Progenitor cell of endocrine pancreas (in vitro differentiated cells): ENCODE measurements at places on chromosomes 7 and 10.

GRCh38 chr7:116028787-116029186, 1.8 kb downstream of the TFEC start:
- no peak overlapping the region for H3K27ac ChIP-seq
- peaks cover 12% of the 10 kb centered on the region for H3K4me1 ChIP-seq
- H3K4me3 ChIP-seq: no peak overlapping the region
- DNase-seq: no peak
- H3K27me3 ChIP-seq: no peaks in the 10 kb centered on the region

GRCh38 chr7:73841689-73842066, 638 bp downstream of the METTL27 start:
- peaks cover 19% of the 10 kb centered on the region for H3K4me1 ChIP-seq
- H3K36me3 ChIP-seq: no peaks in the 10 kb centered on the region
- H3K27me3 ChIP-seq: no peaks in the 10 kb centered on the region
- H3K4me3 ChIP-seq: peak overlapping the region; percentile 85
- DNase-seq: no peak

DNA sequence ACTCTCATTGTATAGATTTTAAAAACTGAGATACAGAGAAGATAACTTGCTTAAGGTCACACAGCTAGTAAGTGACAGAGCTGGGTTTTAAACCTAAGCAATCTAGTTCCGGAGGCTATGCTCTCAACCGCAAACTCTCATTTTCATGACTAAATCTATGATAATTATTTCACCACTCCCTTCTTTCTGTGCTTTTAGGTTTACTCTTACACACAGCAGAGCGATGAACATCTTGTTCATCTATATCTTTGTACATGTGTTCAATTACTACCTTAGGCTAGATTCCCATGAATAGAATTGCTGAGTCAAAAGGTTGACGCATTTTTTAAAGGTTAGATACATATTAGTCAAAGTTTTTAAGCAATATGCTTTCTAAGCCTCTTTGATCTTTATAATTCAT, 154.8 kb downstream of the CHN2 start:
- no peaks in the 10 kb centered on the region for H3K36me3 ChIP-seq
- H3K27me3 ChIP-seq: no peaks in the 10 kb centered on the region
- DNase-seq: no peak

DNA sequence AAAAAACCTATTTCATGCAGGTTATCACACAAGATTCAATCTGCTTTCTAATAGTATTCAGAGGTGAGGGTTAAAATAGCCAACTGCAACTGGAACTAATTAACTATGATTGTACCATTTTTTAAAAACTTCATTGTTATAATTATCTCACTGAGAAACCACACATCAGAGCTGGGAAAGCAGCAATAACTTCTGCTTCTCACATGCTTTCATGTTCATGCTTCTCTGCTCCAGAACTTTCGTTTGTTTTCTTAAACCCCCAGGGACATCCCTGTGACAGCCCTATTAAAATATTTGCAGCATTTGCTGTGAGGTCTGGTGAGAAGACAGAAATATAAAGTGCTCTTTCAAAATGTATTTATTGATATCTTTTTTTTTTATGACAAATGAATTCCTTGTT, 389.0 kb upstream of the SORCS1 start:
- H3K36me3 ChIP-seq: no peaks in the 10 kb centered on the region
- DNase-seq: no peak
- no peak overlapping the region for H3K27ac ChIP-seq
- no peaks in the 10 kb centered on the region for H3K27me3 ChIP-seq
- no peaks in the 10 kb centered on the region for H3K4me1 ChIP-seq

GRCh38 chr7:128351296-128352152, 7.8 kb upstream of the RBM28 start:
- H3K4me1 ChIP-seq: no peaks in the 10 kb centered on the region
- H3K27ac ChIP-seq: no peak overlapping the region
- DNase-seq: no peak
- peaks cover 70% of the 10 kb centered on the region for H3K27me3 ChIP-seq
- no peaks in the 10 kb centered on the region for H3K36me3 ChIP-seq

GRCh38 chr10:2994221-2994961, 73.0 kb upstream of the PFKP start:
- no peak overlapping the region for H3K4me3 ChIP-seq
- no peaks in the 10 kb centered on the region for H3K36me3 ChIP-seq
- H3K27me3 ChIP-seq: peaks cover 8% of the 10 kb centered on the region
- DNase-seq: no peak
- no peak overlapping the region for H3K27ac ChIP-seq
- H3K4me1 ChIP-seq: peaks cover 7% of the 10 kb centered on the region

DNA sequence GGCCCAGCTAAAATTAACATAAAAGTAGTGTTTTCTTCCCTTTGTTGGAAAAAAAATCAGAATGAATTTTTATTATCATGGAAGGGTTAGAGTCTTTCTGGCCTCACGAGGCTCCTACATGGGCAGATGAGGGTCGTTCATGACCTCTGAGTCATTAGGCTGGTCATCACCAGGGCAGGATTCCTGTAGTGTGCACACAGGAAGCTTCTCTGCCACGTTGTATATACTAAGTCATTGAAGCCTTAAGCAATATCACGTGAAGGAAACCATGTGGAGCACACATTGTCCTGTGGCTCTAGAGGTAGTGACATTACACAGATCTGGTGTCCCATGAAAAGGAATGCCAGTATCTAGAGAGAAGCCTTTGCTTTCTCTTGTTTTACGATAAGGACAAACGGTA, 84.7 kb upstream of the C1QL3 start:
- H3K36me3 ChIP-seq: no peaks in the 10 kb centered on the region
- H3K27ac ChIP-seq: no peak overlapping the region

- H3K36me3 ChIP-seq: no peaks in the 10 kb centered on the region
- peaks cover 18% of the 10 kb centered on the region for H3K27me3 ChIP-seq
- no peak for DNase-seq
- no peak overlapping the region for H3K27ac ChIP-seq
Observed at GRCh38 chr7:61576-62360, 130.6 kb upstream of the FAM20C start.

DNA sequence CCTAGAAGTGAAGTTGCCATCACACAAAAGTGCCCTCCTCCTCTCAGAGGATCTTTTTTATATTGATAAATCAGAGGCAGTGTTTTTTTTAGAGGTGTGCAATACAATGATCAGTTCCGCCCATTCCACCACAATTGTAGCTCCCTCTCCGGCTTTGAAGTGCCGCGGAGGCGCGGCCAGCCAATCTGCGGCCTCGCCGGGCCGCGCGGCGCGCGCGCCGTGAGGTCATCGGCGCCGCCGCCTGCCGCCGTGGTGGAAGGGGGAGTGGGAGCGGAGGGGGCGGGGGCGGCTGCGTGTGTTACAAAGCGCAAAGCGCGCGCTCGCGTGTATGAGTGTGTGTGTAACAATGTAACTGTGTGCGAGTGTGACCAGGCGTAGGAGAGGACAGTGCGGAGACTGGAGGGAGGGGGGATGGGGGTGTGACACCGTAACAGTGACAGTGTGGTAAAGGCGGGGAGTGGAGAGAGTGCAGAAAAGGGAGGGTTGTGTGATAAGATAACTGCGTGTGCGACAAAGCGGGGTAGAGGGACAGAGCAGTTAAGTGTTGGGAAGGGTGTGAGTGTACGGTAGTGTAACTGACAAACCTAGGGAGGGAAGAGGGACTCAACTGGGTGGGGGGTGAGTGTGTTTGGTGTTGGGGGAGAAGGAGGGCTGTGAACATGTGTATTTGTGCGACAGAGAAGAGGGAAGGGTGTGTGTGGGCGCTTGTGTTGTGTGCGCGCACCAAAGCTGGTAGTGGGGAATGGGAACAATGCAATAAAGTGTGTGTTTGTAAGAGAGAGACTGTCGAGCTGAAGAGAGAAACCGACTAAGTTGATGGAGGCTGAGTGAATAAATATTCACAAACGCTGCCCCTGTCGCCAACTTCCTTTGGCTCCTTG, at the start of gene SP8:
SP8 (minus strand) TSS at position 108 of the 881 bp plus-strand sequence; CDS start at position 20, 88 bp downstream.
- peak within 1 kb of the TSS; percentile 66 for H3K27ac ChIP-seq
- peaks cover 84% of the 10 kb centered on the region for H3K27me3 ChIP-seq
- H3K4me3 ChIP-seq: peak within 1 kb of the TSS; percentile 76
- no peaks in the 10 kb centered on the region for H3K36me3 ChIP-seq
- peaks cover 17% of the 10 kb centered on the region for H3K4me1 ChIP-seq
- no peak for DNase-seq

DNA sequence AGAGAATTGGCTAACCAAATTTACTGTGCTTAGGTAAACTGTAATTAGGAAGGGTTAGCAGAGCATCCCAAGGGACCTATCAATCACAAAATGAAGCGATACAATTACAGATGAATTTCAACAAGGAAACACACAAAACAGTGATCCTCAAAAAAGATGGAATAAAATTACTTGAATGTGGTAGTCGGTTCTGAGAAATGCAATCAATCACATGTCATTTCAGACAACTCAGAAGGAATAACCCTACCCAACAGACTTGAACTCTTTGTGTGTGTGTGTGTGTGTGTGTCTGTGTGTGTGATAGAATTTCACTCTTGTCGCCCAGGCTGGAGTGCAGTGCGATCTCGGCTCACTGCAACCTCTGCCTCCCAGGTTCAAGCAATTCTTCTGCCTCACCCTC, 43.5 kb downstream of the ST8SIA6 start:
- H3K27ac ChIP-seq: no peak overlapping the region
- no peak for DNase-seq
- peaks cover 6% of the 10 kb centered on the region for H3K4me1 ChIP-seq
- no peaks in the 10 kb centered on the region for H3K36me3 ChIP-seq
- no peak overlapping the region for H3K4me3 ChIP-seq

DNA sequence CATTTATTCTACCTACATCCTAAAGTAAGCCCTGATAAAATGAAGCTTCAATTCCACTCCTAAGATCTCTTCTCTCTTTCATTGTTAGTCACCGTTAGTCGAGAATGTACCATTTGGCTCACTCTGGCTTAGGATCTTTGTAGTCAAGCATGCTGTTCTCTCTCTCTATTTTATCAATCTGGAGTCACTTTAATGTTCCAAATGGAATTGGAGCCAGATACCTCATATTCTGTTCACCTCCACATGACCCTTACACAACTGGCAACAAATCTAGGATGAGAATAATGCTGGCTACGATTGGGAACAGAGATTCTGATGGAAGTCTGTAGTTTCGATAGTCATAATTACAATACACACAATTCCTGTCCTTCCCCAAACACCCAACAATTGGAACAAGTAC, 213.7 kb downstream of the TWIST1 start:
- no peaks in the 10 kb centered on the region for H3K36me3 ChIP-seq
- no peak overlapping the region for H3K27ac ChIP-seq
- DNase-seq: no peak
- H3K4me3 ChIP-seq: no peak overlapping the region
- H3K4me1 ChIP-seq: peaks cover 8% of the 10 kb centered on the region

DNA sequence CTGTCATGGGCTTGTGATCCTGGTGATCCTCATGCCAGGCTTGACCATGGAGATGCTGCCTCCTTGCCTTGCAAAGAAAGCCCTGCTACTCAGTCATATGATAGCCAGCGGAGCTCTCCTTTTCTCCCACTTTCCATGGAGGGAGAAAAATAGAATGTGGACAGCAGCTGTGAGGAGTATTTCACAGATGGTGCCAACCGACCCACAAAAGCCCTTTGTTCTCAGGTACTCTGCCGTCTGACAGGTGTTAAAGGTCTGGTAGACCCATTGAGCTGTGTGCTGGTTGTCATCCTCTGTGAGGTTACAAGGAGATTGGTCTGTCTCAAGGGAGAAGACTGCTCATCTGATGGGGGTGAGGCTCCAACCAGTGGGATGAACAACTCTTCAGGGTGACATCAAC, 29.5 kb upstream of the COBL start:
- no peaks in the 10 kb centered on the region for H3K36me3 ChIP-seq
- no peaks in the 10 kb centered on the region for H3K27me3 ChIP-seq
- no peak overlapping the region for H3K4me3 ChIP-seq
- peaks cover 29% of the 10 kb centered on the region for H3K4me1 ChIP-seq
- DNase-seq: no peak

DNA sequence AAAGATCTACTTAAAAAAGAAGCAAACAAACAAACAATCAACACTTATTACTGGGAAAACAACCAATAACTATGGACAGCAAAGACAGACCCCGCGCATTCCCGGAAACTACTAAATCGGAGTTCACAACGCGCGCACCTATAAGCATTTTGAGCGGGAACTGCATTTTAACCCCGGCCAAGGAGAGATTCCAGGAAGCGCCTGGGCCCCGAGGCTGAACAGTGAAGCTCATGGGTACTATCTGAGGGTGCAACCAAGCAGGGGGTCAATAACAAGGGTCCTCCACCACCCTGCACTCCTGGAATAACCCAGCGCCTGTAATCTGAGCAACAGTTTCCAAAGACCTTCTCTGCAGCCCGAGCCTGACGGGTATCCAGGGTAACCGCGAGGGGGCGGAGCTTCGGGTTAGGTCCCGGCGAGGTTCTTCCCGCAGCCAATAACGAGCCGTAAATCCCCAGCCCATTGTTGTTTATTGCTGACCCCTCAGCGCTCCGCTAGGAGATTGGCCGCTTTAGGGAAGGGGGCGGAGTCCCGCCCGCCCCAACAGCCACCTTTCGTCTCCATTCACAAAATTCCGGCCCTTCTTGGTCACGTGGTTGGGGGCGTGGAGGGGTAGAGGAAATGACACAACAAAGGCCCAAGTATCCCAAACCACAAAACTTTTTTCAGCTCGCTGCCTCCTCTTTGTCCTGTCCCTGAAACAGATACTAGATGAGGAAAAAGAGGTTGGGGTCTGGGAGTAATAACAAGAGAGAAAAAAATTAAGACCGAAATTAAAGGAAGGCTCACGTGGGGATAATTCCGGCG, 1.7 kb upstream of the ETV1 start:
- H3K4me3 ChIP-seq: no peak overlapping the region
- peak; percentile 88 for DNase-seq
- no peaks in the 10 kb centered on the region for H3K27me3 ChIP-seq
- H3K27ac ChIP-seq: no peak overlapping the region
- peaks cover 1% of the 10 kb centered on the region for H3K4me1 ChIP-seq
- no peaks in the 10 kb centered on the region for H3K36me3 ChIP-seq

- H3K4me3 ChIP-seq: no peak overlapping the region
- DNase-seq: no peak
- H3K27me3 ChIP-seq: no peaks in the 10 kb centered on the region
- no peaks in the 10 kb centered on the region for H3K4me1 ChIP-seq
- H3K36me3 ChIP-seq: peaks cover 16% of the 10 kb centered on the region
Observed at GRCh38 chr10:109895095-109895818, 28.1 kb downstream of the XPNPEP1 start.

DNA sequence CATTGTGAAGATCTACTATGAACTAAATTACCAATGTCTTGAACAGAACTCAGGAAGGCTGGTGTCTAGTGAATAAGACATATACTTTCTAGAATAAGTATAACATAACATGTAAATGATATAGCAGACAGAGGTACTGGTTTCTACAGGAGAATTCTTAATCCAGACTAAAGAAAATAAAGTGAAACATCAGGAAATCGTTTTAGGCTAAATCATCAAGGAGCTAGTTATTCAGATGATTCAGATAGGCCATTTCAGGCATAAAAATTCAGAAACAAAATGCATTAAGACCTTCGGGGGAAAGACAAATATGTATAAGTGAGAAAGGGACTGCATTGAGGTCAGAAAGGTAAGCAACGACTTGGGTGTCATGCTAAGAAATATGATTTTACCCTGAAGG, 170.6 kb downstream of the LRRN3 start:
- no peak overlapping the region for H3K4me3 ChIP-seq
- DNase-seq: no peak
- H3K4me1 ChIP-seq: peaks cover 1% of the 10 kb centered on the region
- H3K36me3 ChIP-seq: no peaks in the 10 kb centered on the region

- DNase-seq: no peak
- H3K27ac ChIP-seq: no peak overlapping the region
- peaks cover 25% of the 10 kb centered on the region for H3K4me1 ChIP-seq
- peaks cover 17% of the 10 kb centered on the region for H3K36me3 ChIP-seq
- H3K27me3 ChIP-seq: no peaks in the 10 kb centered on the region
Observed at GRCh38 chr10:91565226-91565625, 67.6 kb downstream of the PPP1R3C start.
